Testis (tissue), 5 donors: ENCODE measurements at places on chromosomes 3 and 15.

GRCh38 chr3:114394551-114394950 is 100.7 kb downstream of the TIGIT start:
- no peak for DNase-seq

DNA sequence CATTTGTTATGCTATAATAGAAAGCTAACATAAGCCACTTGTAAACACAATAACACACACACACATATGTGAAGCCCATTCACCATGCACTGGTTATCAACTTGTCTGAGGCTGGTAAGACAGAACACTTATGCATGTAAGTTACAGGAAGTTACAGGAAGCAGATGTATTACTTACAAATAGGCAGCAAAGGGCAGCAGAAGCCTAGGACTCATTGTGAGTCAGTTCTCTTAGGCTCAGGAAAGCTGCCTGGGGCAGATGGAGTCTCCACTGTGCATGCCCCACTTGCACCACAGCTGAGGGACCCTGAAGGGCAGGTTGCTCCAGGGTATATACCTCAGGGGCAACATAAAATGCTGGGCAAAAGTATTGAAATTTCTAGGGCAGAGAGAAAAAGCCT is 748.8 kb upstream of the CCDC54 start:
- no peak for DNase-seq

DNA sequence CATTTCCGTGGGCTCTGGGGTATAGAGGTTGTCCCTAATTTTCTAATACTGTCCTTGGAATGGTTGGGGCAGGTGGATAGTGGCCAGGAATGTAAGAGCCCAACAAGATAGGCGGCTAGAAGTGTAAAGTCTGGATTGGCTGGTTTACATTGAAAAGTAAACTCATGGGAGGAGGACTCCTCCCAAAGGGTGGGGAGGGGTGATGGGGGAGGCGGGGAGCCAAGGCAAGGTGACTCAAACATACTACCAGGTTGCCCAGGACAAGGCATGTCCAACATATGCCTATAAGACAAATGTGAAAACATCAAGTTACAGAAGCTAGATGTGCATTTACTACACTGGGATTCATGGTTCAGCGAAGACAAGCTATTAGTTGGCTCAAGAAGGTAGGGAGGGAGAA is 14.3 kb upstream of the SAMMSON start:
- DNase-seq, result no peak

DNA sequence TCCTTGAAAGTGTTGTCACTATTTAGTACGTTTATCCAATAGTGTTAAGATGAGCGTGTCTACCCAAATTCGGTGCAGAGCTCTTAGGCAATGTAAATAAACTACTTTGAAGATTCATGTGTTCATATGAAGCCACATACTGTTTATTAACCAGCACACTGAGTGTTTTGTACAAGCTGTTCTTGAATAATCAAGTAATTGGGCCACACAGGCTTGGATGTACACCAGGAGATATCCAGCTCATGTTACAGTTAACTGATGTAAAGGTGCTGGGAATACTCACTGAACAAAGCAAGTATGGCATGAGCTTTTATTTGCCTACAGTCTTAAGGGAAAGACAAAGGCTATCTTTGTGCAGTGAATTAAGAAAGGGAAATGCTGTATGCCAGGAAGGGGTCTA is 632 bp upstream of the DHX36 start:
- DNase-seq, result peak; percentile 34

- peak; percentile 57 for DNase-seq
Observed at GRCh38 chr3:115099986-115100571, 47.0 kb downstream of the ZBTB20 start.

DNA sequence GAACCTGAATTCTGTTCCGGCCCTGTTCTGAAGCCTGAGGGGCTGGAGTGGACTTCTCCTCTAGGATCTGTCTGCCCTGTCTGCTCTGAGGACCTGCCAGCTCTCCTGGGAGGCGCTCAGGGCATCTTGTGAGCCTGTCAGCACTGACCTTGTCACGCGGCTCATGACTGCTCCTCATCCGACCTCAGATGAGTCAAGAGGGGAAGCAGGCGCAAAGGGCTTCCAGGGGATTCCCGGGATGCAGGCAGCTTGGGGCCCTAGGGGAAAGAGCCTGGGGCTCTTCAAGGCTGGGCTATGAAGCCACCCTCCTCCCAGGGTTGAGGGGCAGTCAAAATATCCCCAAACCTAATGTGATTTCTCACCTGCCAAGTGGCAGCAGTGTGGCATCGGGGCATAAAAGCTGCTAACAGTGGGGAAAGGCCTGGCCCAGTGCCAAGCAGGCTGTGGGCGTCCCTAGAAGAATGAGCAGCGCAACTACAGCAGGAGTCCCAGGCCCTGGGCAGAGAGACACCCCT is 27.6 kb upstream of the ANKDD1A start:
- peak; percentile 85 for DNase-seq

GRCh38 chr3:188979248-188979647 is 192.5 kb upstream of the TPRG1 start:
- DNase-seq, result no peak

GRCh38 chr3:194126790-194127189 is 9.2 kb upstream of the HES1 start:
- DNase-seq, result no peak

GRCh38 chr15:90033448-90033847 is 32.3 kb downstream of the ZNF710 start:
- DNase-seq, result no peak

DNA sequence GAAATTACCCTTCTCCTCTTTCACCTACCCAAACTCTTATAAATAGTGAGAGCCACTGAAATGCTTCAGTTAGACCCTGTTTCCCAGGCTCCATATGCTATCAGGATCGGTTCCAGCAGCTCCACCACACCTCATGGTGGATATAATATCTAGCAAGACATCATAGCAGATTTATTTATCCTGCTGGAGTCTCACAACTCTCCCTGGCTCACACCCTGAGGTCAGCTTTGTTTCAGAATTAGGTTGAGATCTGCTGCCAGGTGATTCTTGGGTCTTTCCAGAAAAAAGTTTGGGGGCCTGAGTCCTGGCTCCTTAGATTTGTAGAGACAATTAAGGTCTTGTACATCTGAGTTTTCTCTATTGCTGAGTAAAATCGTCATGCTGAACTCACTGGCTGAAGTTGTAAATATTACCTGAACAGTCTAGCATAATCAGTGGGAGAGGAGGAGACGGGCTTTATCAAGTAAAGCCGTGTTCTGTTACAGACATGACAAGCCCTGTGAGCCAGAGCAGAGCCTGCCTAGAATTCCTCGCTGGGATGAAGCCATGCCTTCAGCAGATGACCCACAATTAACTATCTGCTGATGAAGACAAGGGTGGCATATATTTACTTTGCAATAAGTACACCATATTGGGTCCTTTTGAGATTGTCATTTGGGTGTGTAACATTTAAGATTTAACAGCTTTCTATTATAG is 131.6 kb downstream of the STAC start:
- DNase-seq, result no peak

- DNase-seq, result no peak
Observed at GRCh38 chr3:21754839-21755238, 3.8 kb upstream of the ZNF385D start.

DNA sequence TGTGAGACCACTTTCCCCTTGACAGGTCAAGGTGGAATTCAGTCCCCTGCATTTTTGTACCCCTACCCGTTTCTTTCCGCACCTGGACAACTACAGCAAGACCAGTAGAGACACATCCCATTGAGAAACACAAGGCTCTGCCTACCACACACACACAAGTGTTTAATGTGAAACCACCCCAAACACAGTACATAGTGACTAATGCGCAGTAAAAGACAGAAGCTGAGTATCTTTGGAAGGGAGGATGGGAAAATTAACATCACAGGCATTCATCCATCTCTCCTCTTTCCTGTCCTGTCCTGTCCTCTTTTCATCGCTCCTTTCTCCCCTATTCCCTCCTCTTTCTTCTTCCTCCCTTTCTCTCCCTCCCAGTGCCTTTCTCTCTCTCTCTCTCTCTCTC is 64.8 kb downstream of the SCN11A start:
- DNase-seq, result no peak

DNA sequence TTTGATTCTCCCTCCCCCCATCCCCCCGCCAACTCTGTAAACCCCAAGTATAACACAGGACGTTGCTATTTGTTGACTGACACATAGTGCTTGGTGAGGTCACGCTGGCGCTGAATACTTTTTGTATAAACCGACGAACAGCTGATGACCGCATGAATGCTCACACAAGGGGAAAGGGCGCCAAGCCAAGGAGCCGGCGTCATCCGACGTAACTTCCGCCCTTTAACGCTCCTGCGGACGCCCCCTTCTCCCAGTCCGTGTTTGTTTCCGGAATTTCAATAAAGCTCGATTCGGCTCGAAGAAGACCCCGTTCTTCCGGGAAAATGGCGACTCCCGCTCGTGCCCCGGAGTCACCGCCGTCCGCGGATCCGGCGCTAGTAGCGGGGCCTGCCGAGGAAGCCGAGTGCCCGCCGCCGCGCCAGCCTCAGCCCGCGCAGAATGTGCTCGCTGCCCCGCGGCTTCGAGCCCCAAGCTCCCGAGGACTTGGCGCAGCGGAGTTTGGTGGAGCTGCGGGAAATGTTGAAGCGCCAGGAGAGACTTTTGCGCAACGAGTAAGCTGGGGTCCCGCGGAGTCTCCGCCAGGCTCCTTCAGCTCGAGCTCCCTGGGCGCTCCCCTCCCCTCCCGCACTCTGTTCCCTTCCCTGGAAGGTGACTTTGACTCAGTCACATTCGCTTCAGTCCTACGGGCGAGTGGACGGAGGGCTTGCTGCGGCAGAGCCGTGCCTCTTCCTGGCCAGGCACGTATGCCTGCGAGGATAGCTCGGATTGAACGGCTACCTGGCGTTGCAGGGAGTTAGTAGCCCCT is at the start of gene POLR2M:
Gene POLR2M (plus strand): TSS at position 310 of the 805 bp plus-strand sequence. CDS start 129 bp downstream, at position 439.
- peak; percentile 98 for DNase-seq

DNA sequence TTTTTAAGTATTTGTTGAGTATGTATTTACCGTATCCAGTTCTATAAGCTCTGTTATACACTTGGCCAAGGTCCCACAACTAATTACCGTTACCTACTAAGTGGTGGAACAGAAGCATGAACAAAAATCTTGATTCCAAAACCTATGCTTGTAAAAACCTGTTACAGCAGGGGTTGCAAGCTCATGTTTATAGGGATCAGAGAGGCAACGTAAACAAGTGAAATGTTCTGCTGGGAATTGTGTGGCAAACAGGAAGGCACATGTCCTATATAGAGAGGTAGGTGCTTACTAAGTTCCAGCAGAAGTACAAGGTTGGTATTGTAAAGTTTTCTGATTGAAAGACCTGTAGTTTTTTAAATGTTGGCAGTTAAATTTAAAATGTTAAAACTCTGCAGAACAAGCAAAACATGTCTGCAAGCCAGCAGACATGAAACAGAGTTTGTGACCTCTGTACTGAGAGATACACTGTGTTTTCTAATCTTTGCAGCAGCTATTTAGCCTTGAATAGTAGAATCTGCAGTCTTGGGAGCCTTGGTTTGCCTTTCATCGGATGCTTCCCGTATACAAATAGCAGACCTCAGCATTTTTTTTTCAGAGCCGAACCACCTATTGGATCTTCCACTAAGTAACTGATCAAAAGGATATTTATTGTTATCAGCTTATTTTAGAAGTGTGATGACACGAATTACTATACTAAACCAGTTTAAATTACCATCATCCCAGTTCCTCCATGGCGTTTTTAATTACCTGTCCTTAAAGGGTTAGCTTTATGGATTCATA is 11.4 kb downstream of the IREB2 start:
- no peak for DNase-seq

DNA sequence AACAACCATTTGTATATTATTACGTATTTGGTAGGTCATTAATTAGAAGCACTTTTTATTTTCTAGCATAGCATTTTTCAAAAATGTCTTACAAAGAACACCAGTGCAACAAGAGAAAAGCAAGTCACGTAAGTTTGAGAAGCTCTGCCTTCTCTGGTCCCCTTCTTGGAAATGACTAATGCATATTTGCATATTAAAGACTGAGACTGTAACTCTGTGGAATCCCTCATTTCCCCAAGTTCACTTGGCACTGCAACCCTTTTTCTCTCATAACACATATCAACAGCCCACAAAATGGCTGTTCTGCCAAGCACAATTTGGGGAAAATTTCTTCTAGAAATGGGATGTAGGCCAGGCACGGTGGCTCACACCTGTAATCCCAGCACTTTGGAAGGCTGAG is 176.3 kb downstream of the ERC2 start:
- DNase-seq, result no peak

GRCh38 chr3:159532577-159532976 is 456.1 kb upstream of the IL12A start:
- DNase-seq, result no peak

GRCh38 chr15:25982736-25983135 is 119.6 kb upstream of the ATP10A start:
- DNase-seq, result no peak

DNA sequence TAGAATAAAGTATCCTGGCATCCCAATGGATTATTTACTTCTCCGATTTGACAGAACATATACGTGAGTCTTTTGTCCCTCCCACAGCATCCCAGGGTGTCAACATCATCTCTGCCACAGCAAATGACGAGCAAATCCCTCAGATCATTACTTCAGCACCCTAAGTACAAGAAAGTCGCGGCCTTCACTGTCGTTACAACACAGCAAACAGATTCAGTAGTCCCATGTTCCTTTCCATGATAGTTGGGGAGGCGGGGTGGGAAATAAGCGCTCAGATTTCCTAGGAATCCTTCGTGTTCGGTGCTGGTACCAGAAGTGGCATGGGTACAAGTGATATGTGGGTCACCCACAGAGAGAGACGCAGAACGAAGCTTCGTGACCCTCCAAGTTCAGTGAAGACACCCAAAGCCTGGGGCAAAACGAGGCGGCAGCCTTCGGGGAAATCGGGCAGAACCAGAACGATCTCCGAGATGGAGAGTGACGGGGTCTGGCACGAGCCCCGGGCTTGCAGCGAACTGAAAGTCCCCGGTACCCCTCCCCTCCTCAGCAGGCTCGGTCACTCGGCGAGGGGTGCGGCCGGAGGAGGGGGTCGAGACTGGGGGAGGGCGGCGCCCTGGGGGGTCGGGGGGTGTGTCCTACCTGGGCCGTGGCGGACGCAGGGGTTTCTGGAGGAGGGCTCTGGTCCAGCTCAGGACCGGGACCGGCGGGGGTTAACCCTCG is 619 bp downstream of the TTBK2 start:
- DNase-seq, result peak; percentile 60

- no peak for DNase-seq
Observed at GRCh38 chr3:111112913-111113312, 41.3 kb downstream of the NECTIN3 start.

DNA sequence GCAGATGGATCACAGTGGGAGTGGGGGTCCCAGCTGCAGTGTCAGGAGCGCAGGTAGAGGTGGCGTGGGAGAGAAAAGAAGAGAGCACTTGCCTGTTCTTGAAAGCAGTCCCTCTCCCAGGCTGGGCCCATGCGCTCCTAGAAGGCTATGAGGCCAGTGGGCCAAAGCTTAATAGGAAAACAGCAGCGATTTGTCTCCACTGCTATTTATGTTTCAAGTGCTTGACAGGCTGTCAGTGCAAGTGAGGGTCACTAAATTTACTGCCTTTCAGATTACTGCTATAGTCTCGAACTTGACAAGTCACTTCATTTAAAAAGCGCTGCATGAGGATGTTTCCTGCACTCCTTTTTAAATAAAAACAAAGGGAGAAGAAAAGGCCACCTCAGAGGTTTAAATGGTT is 239.5 kb downstream of the GAP43 start:
- no peak for DNase-seq
